ENCODE measurements at places on chromosomes 1 and 21.

DNA sequence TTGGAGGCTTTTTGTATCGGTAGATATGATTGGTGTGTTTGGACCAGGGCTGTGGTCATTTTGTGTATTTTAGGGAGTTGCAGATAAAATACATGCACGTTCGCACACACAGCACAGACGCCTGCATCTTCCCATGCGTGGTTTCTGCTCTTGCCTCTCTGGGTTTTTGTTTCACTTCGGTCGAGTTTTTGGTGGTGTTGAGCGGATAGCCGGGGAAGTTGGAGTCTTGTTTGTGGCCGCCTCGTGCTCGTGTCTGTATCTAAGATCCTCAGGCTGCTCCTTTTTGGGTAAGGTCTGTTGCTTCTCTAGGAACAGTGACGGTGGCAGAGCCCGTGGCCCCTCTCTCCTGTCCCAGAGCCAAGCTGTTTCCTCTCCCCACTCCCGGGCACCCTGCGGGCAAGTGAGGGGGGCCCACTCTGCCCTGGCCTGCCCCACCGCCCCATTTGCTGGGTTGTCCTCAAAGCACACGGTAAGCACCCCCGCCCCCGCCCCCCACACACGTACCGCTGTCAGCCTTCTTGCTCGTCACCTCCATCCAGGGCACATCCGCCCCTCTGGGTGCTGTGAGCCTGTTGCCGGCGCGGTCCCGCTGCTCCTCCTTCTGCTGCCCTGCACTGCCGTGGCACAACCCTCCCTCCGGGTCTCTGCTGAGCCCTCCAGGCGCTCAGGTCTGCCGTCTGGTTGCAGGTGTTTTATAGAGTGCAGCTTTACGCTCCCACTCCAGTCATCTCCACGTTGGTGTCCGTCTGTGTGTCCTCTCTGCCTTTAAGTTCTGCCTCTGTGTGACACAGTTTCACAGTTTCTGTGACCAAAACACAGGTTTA, 51.9 kb downstream of the AGPAT3 start:
- DNase-seq = peak; percentile 81

DNA sequence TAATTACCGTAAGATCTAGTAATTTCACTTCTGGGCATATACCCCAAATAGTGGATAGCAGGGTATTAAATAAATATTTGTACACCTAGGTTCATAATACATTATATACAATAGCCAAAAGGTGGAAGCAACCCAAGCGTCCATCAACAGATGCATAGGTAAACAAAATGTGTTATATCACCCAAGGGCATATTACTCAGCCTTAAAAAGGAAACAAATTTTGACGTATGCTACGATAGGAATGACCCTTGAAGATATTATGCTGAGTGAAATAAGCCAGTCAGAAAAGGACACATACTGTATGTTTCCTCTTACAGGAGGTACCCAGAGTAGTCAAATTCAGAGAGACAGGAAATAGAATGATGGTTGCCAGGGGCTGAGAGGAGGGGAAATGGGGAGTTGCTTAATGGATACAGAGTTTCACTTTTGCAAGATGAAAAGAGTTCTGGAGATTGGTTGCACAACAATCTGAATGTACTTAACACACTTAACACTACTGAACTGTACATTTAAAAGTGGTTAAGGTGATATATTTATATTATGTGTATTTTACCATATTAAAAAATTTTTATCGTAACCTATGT, 36.6 kb upstream of the KCTD3 start:
- no peak for DNase-seq

GRCh38 chr1:45302505-45303150, 24.1 kb upstream of the HPDL start:
- no peak for DNase-seq

- DNase-seq = no peak
These were observed 391.8 kb downstream of the MATN1 start for GRCh38 chr1:30331415-30332065.

DNA sequence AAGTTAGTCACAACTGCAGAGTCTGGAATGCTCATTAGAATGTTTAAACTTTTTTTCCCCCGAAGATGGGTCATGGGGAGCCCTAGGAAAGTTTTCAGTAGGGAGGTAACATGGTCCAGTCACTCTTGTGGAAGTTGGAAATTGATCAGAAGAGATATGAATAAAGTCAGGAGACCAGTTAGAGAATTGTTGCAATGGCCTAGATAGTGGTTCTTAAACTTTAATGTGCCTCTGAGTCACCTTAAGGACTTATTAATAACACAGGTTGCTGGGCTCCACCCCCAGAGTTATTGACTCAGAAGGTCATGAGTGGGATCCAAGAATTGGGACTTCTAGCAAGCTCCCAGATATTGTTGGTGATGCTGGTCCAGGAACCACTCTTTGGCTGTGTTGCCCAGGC, 3.2 kb upstream of the TFAP2E start:
- DNase-seq = no peak
